ENCODE measurements at places on chromosomes 2 and 18. TPM values are rescaled to one million over a fixed set of nuclear protein-coding genes. Genes with fewer than 3 reads are reported as not detected.

The TFCP2L1 gene
- not detected for polyA plus RNA-seq

The DSC2 gene
- polyA plus RNA-seq: not detected

The ACADL gene
- polyA plus RNA-seq: not detected

The ZNF385B gene
- polyA plus RNA-seq: not detected

Data from naive thymus-derived CD8-positive, alpha-beta T cell (primary cell).